ENCODE measurements at places on chromosomes 2 and 18. TPM values are rescaled to one million over a fixed set of nuclear protein-coding genes. Genes with fewer than 3 reads are reported as not detected.
A peak's percentile ranks its signal among the peaks of the same experiment; 100 is the strongest.

Gene RGPD4
- total RNA-seq: not detected

Gene HOXD9
- 36.5 TPM for total RNA-seq

DNA sequence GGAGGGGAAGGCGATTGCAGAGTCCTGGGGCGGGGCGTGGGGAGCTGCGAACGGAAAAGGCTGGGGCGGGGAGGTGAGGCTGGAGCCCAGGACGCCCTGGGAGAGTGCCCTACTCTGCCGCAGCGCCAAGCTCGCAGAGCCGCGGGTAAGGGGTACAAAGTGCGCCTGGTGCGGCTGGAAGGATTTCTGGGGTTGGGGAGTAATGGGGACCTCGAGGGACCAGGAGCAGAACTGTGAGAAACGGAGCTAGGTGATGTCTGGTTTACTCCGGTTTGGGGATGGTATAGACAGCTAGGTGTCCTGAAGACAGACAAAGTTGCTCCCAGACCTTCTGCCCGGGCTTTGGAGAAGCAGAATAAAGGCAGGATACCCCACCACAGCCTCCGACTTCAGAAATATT lies 718 bp upstream of the NXPH2 start:
- DNase-seq: no peak

DNA sequence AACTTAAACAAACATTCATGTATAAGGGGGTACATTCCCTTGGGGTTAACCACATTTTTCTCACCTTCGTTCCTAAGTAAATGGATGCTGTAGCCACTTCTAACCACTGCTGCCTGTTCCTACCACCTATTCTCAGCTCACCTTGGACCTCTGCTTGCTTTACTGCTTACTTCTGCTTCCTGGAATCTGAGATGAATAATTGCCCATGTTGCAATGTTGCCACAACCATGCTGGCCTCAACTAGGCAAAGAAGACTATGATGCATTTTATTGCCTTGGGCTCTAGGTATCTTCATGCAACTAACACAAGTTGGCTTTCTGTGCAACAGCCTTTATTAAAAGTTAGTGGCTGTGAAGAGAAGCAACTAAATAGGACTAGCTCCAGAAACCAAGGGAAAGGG lies 106.3 kb upstream of the TCF4 start:
- no peak for DNase-seq

GRCh38 chr2:124325667-124326440 lies 300.8 kb downstream of the CNTNAP5 start:
- DNase-seq: no peak

- peak; percentile 27 for DNase-seq
Measured at GRCh38 chr2:44959855-44960254, 18.4 kb downstream of the SIX3 start.
